Neural progenitor cell (in vitro differentiated cells): ENCODE measurements at places on chromosomes 3 and 15.

- DNase-seq: no peak
These were observed 17.9 kb downstream of the EPHB3 start for GRCh38 chr3:184579513-184579912.

- DNase-seq: peak; percentile 95
These were observed at the start of gene CIB2 for GRCh38 chr15:78131295-78132061. Gene CIB2, minus strand, starts transcription at chr15:78131445. Its CDS starts 230 bp downstream, at chr15:78131215.

- peak; percentile 61 for DNase-seq
These were observed 27.1 kb upstream of the PIK3CB start for GRCh38 chr3:138861798-138862197.

DNA sequence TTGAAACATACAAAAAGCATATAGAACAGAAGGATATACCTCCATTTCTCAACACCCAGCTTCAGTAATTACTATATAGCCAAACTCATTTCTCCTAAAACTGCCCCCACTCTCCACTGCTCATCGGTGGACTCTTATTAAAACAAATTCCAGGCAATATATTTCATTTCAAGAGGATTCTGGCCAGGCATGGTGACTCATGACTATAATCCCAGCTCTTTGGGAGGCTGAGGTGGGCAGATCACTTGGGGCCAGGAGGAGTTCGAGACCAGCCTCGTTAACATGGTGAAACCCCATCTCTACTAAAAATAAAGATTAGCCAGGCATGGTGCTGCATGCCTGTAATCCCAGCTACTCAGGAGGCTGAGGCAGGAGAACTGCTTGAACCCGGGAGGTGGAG, 40.9 kb downstream of the SNX4 start:
- no peak for DNase-seq

- DNase-seq: no peak
These were observed 353.2 kb upstream of the ATP11B start for GRCh38 chr3:182440101-182440500.

- DNase-seq: no peak
These were observed 110.9 kb downstream of the GABRG3 start for GRCh38 chr15:27081676-27082418.

- no peak for DNase-seq
These were observed 130.4 kb upstream of the ATP10A start for GRCh38 chr15:25993506-25993905.

DNA sequence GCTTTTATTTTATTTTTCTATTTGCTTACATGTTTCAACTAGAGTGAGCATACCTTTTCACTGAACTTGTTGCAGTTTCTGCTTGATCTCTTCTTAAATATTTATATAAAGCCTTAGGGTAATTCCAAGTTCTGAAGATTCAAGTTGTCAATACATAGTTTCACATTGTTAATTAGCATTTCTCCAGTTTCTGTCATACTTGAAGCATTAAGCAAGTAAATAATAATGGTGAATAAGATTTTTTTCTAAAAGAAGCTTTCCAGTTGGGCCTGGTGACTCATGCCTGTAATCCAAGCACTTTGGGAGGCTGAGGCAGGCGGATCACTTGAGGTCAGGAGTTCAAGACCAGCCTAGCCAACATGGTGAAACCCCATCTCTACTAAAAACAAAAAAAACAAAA, 53.9 kb downstream of the CALML4 start:
- no peak for DNase-seq

DNA sequence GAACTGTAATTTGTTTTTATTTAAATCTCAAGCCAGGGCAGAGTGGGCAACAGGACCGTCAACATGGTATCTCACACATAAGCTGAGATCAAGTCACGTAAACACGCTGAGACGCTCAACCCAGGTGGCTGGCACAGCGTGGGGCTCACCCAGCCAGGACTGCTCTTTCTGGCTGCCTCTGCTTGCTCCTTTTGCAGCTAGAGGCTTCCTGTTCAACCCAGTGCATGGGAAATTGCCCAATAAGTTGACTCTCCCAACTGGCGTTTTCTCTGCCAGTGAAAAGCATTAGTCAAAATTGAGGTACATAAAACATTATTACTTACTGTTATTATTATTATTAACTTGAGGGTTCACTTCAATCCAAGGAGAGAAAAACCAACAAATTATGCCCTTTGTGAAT, 398.1 kb downstream of the NR2F2 start:
- peak; percentile 21 for DNase-seq

GRCh38 chr3:99625237-99625622, 13.2 kb upstream of the COL8A1 start:
- DNase-seq: no peak

- DNase-seq: no peak
These were observed 33.1 kb downstream of the RASGRP1 start for GRCh38 chr15:38531509-38531908.

- peak; percentile 4 for DNase-seq
These were observed 541.7 kb upstream of the MDFIC2 start for GRCh38 chr3:70854108-70854507.

DNA sequence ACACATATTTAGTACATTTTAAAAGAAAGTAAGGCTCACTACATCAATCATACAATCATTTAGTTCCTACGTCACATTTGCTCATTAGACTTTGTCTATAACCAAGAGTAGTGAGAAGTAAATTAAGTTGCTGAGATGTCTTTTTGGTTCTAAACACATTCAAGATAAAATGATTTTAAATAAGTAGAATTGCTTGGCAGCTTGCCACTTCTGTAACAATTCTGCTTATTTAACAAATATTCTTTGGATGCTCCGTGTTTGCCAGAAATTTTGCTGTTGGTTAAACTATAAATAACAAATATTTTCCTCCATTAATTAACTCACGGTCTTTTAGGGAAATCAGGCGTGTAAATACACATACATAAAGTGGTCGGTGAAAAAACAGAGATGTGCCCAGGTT, 18.3 kb downstream of the SUCNR1 start:
- no peak for DNase-seq

DNA sequence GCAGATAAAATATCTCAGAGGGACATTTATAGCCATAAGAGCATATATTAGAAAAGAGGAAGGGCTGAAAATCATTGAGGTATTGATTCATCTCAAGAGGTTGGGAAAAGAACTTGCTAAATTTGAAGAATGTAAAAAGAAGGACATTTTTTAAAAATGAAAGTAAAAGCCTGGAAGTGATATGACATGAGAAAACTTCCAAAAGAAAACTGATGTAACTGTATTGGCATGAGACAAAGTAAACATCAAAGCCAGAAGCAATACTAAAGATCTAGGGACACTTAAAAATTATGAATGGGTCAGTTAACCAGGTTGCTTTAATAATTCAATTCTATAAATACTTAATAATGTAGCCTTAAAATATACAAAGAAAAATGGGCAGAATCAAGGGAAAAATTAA, 31.9 kb downstream of the CEP63 start:
- DNase-seq: no peak

DNA sequence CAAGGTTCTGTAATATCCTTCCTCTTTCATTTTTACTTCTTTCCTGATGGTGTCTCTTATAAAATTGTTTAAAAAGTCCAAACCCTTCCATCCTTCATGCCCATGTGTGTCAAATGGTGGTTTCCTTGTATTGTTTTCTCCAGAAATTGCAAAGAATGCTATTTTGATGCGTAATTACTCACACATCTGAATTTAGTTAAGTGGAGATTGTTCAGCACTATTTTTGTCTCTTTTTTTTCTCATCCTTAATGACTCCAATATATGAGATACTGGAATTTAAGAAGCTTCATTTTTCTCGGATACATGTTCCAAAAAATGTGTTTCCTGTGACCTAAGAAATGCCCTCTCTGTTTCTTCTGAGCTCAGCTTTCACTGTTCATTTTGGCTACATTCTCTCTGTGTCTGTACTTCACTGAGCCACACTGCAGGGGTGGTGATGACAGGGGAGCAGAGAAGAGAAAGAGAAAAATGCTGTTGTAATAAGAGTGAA, 799.8 kb downstream of the DIPK2A start:
- no peak for DNase-seq

GRCh38 chr3:176479248-176479647, 718.0 kb downstream of the TBL1XR1 start:
- no peak for DNase-seq

- DNase-seq: no peak
These were observed 93.7 kb upstream of the IMPG2 start for GRCh38 chr3:101414121-101414520.

DNA sequence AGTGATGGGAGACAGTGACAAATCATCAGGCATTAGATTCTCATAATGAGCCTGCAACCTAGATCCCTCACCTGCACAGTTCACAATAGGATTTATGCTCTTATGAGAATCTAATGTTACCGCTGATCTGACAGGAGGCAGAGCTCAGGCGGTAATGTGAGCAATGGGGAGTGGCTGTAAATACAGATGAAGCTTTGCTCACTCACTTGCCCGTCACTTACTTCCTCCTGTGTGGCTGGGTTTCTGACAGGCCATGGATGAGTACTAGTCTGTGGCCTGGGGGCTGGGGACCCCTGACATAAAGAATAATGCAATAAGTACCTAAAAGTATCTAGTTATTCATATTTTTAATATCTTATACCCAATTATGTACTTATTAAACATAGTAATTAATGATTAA, 15.6 kb downstream of the IQCB1 start:
- DNase-seq: no peak
